Frontal cortex (tissue), 4 donors: ENCODE measurements at places on chromosomes 12 and 14.

- no peak for DNase-seq
These were observed 15.1 kb downstream of the ZFC3H1 start for GRCh38 chr12:71648537-71648936.

DNA sequence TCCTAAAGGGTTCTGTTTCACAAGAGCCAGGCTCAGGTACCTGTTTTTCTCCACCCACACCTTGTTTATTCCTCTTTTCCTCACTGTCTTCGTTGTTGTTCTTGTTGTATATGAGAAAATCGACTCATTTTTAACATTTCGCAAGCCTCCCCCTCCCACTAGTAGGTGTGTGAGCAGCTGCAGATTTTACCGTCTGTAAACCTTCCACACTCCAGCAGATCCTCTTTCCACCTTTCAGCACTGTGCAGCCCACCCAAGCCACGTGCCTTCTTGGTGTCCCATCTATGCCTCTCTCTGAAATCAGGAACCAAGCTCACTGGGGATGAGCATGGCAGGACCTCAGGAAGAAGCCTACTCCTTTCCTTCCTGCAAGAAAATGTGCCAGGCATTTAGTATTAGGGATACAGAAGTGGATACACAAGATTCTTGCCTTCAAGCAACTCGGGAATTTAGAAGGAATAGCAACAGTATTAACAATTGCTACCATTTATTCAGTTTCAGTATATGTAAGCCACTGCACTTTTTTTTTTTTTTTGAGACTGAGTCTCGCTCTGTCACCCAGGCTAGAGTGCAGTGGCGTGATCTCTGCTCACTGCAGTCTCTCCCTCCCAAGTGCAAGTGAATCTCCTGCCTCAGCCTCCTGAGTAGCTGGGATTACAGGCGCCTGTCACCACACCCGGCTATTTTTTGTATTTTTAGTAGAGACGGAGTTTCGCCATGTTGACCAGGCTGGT is 113.6 kb downstream of the CHST11 start:
- no peak for DNase-seq

GRCh38 chr12:48000878-48001504 is 3.3 kb downstream of the COL2A1 start:
- DNase-seq, result no peak

DNA sequence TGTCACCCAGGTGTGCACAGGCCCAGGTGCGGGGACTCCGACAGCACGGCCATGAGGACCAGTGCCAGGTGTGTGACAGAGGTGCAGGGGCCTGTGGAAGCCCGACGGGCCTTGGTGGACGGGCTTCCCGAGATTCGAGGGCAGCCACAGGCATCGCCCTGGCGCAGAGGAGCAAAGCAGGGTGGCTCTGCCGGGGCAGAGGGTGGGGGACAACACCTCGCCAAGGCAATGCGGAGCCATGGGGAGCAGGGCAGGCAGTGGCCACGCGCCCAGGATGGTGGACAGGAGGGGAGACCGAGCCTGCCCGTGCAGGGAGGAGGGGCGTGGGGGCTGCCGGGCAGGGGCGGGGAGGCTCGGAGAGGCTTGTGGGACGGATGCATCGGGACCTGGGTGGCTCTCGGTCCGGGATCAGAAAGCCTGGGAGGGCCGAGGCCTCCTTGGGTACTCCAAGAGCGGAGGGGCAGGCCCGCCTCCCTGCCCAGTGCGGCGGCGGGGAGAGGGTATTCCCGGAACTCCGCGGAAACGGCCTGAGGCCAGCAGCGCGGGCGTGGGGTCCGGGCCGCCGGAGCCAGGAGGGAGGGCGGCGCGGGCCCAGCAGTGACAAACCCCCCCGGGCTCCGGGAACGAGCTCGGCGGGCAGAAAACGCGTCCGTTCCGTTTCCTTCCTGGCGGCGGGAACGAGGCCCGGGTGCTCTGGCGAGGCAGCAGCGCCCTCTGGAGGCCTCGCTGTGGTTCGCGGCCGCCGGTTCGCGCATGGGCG is 1.6 kb downstream of the TMEM121 start:
- peak; percentile 97 for DNase-seq

- DNase-seq, result no peak
These were observed 9.4 kb downstream of the PLD4 start for GRCh38 chr14:104933746-104934733.

GRCh38 chr14:104284107-104284592 is 145.8 kb downstream of the KIF26A start:
- no peak for DNase-seq

GRCh38 chr14:101116486-101117130 is 213.1 kb upstream of the RTL1 start:
- DNase-seq, result no peak

DNA sequence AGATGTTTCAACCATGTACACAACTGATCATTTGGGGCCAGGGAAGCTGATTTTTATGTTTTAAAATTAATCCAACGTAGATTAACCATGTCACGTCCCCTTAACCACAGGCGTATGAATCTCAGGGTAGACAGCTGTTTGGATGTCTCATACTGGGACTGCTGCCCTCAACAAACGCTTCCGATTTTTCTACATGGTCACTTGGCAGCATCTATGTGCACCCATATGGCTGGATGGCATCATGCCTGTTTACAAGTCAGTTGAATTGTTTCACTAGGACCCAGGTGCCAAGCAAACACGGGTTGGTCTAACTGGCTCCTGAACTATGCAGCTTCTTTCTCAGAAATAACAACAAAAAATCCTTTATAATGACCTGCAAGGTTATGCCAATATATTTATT is 393.8 kb downstream of the NPAS3 start:
- DNase-seq, result peak; percentile 14

- no peak for DNase-seq
These were observed 270.8 kb downstream of the BCL11B start for GRCh38 chr14:99001241-99001640.

DNA sequence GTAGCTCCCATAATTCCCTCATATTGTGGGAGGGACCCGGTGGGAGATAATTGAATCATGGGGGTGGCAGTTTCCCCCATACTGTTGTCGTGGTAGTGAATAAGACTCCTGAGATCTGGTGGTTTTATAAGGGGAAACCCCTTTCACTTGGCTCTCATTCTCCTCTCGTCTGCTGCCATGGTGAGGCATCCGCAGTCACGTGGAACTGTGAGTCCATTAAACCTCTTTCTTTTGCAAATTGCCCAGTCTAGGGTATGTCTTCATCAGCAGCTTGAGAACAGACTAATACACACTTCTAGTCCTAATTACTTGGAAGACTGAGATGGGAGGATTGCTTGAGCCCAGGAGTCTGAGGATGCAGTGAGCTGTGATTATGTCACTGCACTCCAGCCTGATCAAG is 64.4 kb downstream of the TMX1 start:
- no peak for DNase-seq

DNA sequence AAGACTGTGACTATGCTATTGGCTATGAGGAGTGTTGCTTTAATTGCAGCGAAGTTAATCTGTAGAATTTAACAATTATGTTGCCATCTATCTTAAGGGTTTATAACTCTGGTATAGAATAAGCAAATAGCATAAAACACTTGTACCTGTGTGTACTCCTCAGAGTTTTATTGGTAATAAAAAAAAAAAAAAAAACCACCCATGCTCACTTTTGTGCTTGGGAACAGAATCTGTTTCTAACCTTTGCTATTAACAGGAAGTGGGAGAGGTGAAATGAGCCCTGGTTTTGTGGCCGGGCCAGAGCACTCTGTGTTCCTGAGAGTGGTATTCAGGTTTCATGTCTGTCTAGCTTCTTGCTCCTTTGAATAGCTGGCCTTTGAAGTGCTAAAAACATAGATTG is 53.1 kb downstream of the PDE3A start:
- DNase-seq, result no peak

- no peak for DNase-seq
These were observed 25.9 kb upstream of the MAPKAPK5 start for GRCh38 chr12:111816065-111816615.

GRCh38 chr12:94994312-94994711 is 9.2 kb downstream of the NDUFA12 start:
- DNase-seq, result no peak

DNA sequence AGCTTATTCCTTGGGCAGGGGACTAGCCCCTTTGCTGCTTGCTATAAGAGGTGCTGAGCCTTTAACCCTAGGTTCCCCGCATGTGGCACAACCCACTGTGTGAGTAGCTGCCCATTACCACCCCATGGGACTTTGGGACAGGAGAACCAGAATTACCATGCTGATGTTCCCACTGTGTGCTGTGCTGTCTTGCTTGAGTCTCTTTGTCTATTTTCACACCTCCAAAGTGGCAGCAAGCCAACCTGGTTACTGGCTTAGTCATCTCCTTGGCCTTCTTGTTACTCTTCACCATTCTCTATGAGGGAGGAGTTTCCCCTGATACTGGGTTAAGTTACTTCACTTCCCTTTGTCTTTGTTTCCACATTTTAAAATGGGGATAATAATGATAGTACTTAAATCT is 73.4 kb upstream of the ETV6 start:
- no peak for DNase-seq

DNA sequence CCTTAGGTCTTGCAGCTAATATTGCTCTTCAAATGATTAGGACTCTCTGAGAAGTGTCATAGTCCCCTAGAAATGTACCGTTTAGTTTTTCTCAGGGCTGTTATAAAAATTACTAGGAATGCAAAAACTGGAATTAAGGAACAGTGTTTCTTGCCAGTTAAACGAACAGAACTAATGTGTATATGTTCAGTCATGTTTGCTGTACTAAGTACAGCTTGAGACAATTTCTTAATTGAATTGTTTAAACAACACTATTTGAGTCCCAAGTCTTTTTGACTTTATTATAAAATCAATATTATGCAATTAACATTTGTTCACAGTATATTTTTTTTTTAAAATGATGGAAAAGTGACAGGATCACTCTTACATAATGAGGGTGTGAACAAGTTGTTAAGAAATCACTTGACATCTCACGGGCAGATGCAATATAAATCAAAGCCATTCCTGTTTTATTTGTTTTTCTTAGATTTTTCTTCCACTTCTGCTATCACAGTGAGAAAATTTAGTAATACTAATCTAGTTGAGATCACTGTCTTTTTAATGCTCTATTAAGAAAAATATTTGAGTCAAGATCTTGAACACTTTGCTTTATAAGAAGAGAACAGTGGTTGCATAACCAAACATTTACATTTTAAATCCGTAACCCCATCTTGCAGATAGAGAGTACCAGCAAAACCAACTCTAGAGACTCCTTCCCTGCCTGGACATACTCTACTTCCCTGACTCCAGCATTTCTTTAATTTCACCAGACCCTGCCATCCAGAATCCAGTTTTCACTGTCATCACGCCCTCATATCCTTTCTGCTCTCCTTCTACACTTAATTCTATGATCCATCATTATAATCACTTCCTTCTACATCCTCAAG is 140.7 kb upstream of the KITLG start:
- DNase-seq, result no peak

DNA sequence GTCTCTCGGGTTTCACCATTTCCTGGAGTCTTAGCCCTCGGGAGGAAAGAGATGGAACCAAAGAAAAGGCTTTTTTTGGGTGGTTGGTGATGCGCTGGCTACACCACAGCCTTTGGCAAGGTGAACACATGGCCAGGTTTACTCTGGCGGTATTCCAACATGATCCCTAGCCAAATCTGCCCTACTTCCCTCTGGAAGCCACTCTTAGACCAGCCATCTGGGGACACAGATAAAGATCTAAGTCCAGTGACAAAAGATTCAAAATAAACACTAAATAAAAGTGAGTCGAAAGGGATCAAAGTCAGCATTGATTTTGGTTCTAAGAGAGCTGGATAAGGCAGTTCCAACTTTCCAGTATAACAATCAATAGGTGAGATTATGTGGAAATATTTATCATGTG is 694.5 kb downstream of the VRK1 start:
- DNase-seq, result no peak

GRCh38 chr14:31207287-31207754 is 272 bp downstream of the HECTD1 start:
- no peak for DNase-seq

GRCh38 chr12:72189266-72189665 is 82.9 kb upstream of the TRHDE start:
- DNase-seq, result no peak

DNA sequence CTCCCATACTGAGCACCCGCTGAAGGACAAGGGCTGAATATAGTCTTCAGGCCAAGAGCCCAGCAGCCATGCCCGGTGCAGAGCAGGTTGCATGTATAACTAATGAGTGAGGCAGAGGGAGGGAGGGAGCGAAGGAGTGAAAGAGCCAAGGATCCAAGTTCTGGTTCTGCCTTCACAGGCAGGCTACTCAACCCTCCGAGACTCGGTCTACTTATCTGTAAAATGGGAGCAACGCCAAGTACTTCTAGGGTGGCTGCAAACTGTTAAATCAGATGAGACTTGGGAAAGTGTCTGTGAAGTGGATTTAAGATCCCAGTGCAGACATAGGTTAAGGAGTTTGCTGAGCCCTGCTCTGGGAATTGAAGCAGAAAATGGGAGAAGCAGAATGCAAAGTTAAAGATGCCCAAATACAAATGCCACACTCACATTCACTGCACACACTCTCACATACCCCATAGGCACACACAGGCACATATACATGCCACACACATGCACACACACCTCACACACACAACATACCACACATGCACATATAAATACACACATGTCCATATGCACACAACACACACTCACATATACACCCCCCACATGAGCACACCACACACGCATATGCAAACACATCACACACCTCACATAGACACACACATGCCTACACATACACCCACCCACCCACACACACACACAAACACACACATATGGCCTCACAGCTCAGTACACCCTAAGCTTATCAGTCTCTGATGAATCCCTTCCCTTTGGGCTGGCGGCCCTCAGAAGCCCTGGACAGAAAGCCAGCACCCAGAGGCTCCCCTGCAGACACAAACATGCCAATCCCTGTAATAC is 76.7 kb downstream of the PITPNM2 start:
- DNase-seq, result no peak

DNA sequence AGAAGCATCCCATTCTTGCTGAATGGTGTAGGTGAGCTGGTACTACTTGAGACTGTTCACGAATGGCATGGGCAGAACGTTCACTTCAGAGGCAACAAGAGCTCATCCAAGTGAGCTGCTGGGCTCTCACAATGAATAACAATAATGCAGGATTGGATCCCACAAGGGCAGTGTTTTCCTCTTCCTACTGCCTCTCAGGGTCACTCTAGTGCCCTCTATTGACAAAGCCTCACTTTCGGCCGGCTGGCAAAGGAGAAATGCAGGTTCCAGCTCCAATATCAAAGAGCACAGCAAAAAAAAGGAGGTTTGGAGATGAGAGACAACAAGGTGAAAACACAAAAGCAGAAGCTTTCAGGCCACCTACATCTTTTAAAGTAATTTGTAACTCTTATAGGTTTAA is 74.6 kb upstream of the MYF6 start:
- DNase-seq, result no peak

DNA sequence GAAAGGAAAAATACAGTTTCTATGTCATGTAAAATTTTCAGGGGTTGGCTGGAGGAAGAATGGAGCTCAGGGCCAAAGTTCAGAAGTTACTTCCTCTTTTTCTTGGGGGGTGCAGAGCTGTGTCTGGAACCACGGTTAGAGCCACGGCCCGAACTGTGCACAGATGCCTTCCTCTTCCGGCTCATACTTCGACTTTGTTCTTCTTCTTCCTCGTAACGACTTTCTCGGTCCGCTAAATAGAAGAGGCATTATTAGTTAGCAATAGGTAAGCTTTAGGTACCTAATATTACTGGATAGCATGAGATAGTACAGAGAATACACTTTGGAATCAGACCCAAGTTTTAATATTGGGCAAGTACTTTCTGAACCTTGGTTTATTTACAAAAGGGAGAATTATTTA is 31.2 kb downstream of the SUPT16H start:
- DNase-seq, result no peak

GRCh38 chr12:31562594-31563328 is 28.2 kb downstream of the DENND5B start:
- no peak for DNase-seq

- DNase-seq, result no peak
These were observed 636.3 kb downstream of the DIO2 start for GRCh38 chr14:79575032-79575431.

GRCh38 chr14:96752125-96752524 is 45.1 kb upstream of the VRK1 start:
- no peak for DNase-seq
